Naive B cell (primary cell): ENCODE measurements at places on chromosomes 3 and 15.

DNA sequence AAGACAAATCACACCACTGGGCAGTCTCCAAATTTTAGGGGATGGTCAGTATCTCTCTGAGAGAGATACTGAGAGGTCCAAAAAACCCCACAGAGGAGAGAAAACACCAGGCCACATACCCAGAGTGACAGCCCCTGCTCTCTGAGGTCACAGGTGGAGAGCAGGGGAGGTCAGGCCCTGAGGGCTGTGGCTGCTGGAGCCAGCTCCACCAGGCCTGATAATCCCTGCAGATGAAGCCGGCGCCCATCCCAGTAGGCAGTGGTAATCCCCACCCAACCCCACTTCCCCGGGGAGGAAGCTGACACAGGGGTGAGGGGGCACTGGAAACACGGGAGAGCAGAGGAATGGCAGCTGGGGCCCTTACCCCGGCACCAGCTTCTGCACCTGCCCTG is 31.2 kb upstream of the SRP14 start:
- peak overlapping the region; percentile 42 for H3K27ac ChIP-seq
- no peak for DNase-seq
- peaks cover 13% of the 10 kb centered on the region for H3K4me1 ChIP-seq
- H3K36me3 ChIP-seq: no peaks in the 10 kb centered on the region
- H3K27me3 ChIP-seq: no peaks in the 10 kb centered on the region

DNA sequence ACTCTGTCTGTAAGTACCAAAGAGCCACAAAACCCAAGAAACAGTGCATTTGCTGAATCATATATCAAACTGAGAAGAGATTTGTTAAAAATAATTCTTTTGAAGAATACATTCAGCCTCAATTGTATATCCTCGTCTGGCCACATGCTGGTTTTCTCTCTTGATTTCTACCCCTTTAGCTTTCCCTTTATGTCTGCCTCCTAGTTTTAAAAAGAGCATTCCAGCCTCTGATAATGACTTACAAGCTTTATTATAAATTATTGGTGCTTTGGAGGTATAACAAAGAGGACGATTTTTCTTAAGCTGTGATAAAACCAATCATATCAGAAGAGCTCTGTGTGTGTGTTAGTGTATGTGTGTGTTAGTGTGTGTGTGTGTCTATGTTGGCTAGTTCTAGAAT is 70.4 kb upstream of the ROBO2 start:
- no peak for DNase-seq
- no peaks in the 10 kb centered on the region for H3K36me3 ChIP-seq
- no peak overlapping the region for H3K27ac ChIP-seq
- no peak overlapping the region for H3K4me3 ChIP-seq
- H3K27me3 ChIP-seq: no peaks in the 10 kb centered on the region
- no peaks in the 10 kb centered on the region for H3K4me1 ChIP-seq

DNA sequence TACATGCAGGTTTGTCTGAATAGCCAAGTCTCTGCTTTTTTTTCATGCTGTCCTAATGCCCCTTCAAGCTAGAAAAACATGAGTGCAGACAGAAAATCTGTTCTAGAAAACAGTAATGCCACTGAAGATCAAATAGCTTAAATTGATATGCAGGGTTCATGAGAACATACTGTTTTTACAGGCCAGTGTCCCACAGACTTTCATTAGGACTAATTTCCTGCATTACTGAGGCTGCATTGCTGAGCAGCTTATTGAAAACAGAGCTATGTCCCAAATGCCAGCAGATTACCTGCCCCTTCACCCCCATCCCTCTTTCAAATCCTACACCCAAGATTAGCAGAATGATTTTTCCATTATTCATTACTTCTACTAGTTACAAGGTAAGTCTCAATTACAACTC is 665 bp downstream of the TM4SF18 start:
- no peaks in the 10 kb centered on the region for H3K27me3 ChIP-seq
- no peak for DNase-seq
- no peaks in the 10 kb centered on the region for H3K36me3 ChIP-seq
- no peak overlapping the region for H3K4me3 ChIP-seq

GRCh38 chr3:120272286-120272685 is 12.7 kb downstream of the GPR156 start:
- H3K36me3 ChIP-seq: no peaks in the 10 kb centered on the region
- H3K27me3 ChIP-seq: peaks cover 34% of the 10 kb centered on the region
- no peak overlapping the region for H3K4me3 ChIP-seq
- DNase-seq: no peak

DNA sequence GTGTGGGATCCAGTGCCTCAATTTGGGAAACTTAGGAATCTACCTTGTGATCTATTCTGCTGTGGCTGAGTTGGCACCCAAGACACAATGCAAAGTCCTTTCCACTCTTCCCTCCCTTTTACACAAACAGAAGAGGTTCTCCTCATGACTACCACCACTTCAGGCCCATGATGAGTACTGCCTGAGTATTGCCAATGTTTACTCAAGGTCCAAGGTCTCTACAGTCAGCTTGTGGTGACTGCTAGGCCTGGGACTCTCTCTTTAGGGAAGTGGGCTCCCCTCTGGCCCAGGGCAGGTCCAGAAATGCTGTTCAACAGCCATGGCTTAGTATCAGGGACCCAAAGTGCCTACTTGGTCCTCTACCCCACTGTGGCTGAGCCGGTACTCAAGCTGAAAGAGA is 56.8 kb upstream of the PEX5L start:
- H3K36me3 ChIP-seq: no peaks in the 10 kb centered on the region
- no peak overlapping the region for H3K27ac ChIP-seq
- DNase-seq: no peak
- no peaks in the 10 kb centered on the region for H3K4me1 ChIP-seq

- H3K4me3 ChIP-seq: no peak overlapping the region
- H3K27ac ChIP-seq: no peak overlapping the region
- peaks cover 4% of the 10 kb centered on the region for H3K27me3 ChIP-seq
- H3K4me1 ChIP-seq: peaks cover 67% of the 10 kb centered on the region
- DNase-seq: no peak
Measured at GRCh38 chr3:72142028-72142427, 357.1 kb upstream of the PROK2 start.

GRCh38 chr15:29914511-29914926 is 92.3 kb upstream of the TJP1 start:
- no peak overlapping the region for H3K4me3 ChIP-seq
- H3K4me1 ChIP-seq: no peaks in the 10 kb centered on the region
- H3K36me3 ChIP-seq: peaks cover 7% of the 10 kb centered on the region
- DNase-seq: no peak

DNA sequence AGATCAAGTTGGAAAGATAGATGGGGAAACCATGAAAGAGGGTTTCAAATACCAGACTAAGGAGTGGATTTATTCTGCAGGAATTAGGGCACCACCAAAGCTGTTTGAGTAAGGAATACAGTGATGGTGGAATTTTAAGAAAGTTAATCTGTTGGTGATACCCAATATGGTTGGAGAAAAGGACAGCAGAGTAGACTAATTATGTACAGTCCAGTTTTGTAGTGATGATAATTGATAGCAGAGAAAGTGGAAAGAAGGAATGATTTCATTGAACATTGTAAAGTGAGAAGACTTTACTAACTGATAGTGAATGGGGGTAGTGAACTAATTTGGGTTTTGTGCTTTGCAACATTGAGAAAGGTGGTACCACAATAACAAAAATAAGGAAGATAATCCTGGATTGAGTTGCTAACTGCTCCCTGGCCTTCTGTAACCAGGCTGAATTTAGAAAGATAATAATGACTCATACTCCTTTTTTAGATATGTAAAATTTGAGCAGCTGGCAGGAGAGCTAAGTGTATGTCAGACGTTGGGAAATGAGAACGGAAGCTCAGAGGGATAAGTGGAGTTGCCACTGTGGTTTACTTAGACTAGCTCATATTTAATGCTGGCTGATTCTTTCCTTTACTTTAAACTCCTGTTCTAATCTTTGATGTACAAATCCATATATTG is 16.9 kb downstream of the TCAIM start:
- H3K36me3 ChIP-seq: peaks cover 16% of the 10 kb centered on the region
- DNase-seq: no peak
- no peak overlapping the region for H3K4me3 ChIP-seq
- H3K27me3 ChIP-seq: no peaks in the 10 kb centered on the region

DNA sequence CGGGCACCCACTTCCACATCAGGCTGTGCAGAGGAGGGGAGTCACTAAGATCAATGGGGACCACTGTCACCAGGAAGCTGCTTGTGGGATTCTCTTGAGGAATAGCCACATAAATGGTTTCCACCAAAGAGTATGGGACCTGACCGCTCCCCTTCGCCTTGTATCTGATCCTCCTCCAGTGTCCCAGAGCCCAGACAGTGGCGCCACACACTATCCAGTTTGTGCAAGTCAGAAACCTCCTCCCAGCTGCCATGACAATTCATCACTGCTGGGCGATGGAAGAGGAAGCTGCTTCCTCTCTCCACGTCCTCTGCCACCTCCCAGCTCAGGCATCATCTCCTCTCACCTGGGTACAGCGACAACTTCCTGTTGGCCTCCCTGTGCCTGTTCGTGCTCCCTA is 147.5 kb downstream of the ALDH1A2 start:
- DNase-seq: no peak
- no peak overlapping the region for H3K4me3 ChIP-seq
- peaks cover 9% of the 10 kb centered on the region for H3K27me3 ChIP-seq
- no peaks in the 10 kb centered on the region for H3K36me3 ChIP-seq
- H3K27ac ChIP-seq: peak overlapping the region; percentile 74
- no peaks in the 10 kb centered on the region for H3K4me1 ChIP-seq

- peak overlapping the region; percentile 4 for H3K4me3 ChIP-seq
- H3K4me1 ChIP-seq: peaks cover 74% of the 10 kb centered on the region
- no peak overlapping the region for H3K27ac ChIP-seq
- DNase-seq: no peak
Measured at GRCh38 chr15:101200181-101200580, 51.7 kb downstream of the CHSY1 start.

DNA sequence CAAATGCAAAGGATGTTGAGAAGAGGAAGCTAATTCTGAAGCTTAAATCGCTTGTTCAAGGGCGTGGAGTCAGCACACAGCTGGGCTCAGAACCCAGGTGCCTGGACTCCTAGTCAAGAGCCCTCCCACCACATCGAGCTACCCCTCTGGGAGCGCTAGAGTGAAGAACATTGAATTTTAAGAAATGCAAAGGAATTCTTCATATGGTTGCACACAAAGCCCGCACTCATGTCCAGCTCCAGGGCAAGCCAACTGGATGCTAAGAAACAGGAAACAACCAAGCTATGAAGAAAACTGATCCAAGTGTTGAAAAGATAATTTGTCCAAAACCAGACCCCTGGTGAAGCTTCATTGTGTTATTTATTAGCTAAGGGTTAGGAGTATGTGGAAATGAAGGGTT is 122.3 kb downstream of the ALDH1A2 start:
- H3K36me3 ChIP-seq: no peaks in the 10 kb centered on the region
- DNase-seq: no peak
- H3K4me3 ChIP-seq: no peak overlapping the region

GRCh38 chr3:15023249-15023648 is 41.9 kb downstream of the MRPS25 start:
- no peaks in the 10 kb centered on the region for H3K27me3 ChIP-seq
- H3K36me3 ChIP-seq: peaks cover 34% of the 10 kb centered on the region
- no peaks in the 10 kb centered on the region for H3K4me1 ChIP-seq
- DNase-seq: no peak
- no peak overlapping the region for H3K27ac ChIP-seq
- H3K4me3 ChIP-seq: no peak overlapping the region

GRCh38 chr3:192915304-192915703 is 2.4 kb downstream of the MB21D2 start:
- H3K4me3 ChIP-seq: no peak overlapping the region
- H3K4me1 ChIP-seq: peaks cover 5% of the 10 kb centered on the region
- DNase-seq: no peak
- H3K27me3 ChIP-seq: peaks cover 59% of the 10 kb centered on the region

- peaks cover 40% of the 10 kb centered on the region for H3K4me1 ChIP-seq
- peak; percentile 81 for DNase-seq
- peaks cover 8% of the 10 kb centered on the region for H3K36me3 ChIP-seq
Measured at GRCh38 chr3:23805633-23806533, at the start of gene UBE2E1. Gene UBE2E1 (plus strand): TSS chr3:23805955. CDS start chr3:23807270, 1,315 bp downstream.

- H3K36me3 ChIP-seq: no peaks in the 10 kb centered on the region
- H3K27me3 ChIP-seq: peaks cover 60% of the 10 kb centered on the region
- H3K4me1 ChIP-seq: peaks cover 9% of the 10 kb centered on the region
- DNase-seq: no peak
Measured at GRCh38 chr15:73681856-73682599, 2.2 kb upstream of the CD276 start.

DNA sequence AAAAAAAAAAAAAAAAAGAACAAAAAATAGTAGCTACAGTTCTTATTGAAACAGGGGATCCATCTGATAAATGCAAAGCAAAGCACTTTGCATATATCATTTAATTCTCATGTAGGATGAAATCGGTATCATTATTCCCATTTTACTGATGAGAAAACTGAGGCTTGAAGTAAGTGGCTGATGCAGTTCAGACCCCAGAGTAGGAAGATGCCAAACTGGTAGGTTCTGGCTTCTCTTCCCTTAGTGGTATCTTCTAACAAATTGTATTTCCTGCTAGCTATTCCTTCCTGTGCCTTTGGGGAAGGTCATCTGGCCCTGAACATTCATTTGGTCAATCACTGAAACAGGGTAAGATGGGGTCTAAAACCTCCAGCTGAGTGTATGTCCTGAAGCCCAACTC is 21.9 kb downstream of the PIF1 start:
- no peak for DNase-seq
- no peaks in the 10 kb centered on the region for H3K27me3 ChIP-seq
- peaks cover 3% of the 10 kb centered on the region for H3K4me1 ChIP-seq
- no peak overlapping the region for H3K4me3 ChIP-seq
- H3K36me3 ChIP-seq: no peaks in the 10 kb centered on the region

DNA sequence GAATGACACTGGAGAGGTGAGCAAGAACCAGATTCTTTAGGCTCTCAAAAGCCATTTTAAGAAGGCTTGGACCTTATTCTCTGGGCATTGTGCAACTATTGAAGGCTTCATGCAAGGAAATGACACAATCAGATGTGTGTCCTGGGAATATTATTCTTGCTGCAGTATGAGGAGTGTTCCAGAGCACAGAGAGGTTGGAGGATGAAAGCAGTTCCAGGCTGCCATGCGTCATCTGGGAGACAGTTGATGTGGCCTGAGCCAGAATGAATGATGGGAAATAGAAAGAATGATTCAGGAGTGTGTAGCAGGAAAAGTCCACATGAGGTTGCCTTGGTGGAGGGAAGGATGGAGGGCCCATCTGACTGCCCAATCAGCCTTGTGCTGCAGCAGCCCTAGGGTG is 123.1 kb downstream of the CHCHD6 start:
- peaks cover 11% of the 10 kb centered on the region for H3K4me1 ChIP-seq
- H3K27me3 ChIP-seq: no peaks in the 10 kb centered on the region
- H3K27ac ChIP-seq: no peak overlapping the region
- no peak overlapping the region for H3K4me3 ChIP-seq
- DNase-seq: no peak

- no peak for DNase-seq
- no peaks in the 10 kb centered on the region for H3K36me3 ChIP-seq
- H3K27me3 ChIP-seq: no peaks in the 10 kb centered on the region
- H3K27ac ChIP-seq: no peak overlapping the region
- no peaks in the 10 kb centered on the region for H3K4me1 ChIP-seq
Measured at GRCh38 chr3:196843435-196844110, 24.1 kb upstream of the SENP5 start.
